ENCODE measurements at places on chromosomes 12 and 14.

DNA sequence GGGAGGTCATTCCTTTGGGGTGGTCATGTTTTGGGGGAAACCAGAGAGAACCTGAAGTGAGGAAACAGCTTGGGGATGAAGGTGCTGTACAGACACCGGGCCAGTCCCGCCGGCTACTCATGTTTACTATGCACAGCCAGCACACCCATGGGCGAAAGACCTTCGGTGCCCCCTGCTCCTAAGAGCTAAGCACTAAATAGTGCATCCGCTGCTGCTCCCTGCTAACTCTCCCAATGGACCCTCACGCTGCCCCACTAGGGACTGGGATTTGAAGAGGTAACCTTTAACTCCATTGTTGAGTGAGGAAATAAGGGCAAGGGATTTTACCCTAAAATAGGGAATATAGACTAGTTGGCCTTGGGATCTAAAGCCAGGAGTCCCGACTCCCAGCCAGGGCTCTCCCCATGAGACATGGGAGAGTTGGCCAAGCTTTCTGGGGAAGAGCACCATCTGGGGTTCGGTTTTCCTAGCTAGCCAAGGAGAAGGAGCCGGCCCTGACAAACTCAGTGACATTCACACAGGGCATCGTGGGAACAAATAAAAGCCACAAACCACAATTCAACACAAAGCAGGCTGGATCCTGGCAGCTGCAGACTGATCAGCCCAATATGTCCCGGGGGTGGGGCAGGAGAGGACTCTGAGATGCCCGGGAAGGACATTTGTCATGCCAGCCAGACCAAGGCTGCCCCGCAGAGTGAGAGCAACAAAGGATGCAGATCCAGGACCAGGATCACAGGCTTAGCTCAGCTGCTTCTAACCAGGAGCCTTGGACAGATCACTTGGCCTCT lies 91.7 kb downstream of the SINHCAF start:
- DNase-seq = no peak

- no peak for DNase-seq
Observed at GRCh38 chr12:130288691-130289090, 49.0 kb upstream of the PIWIL1 start.

- DNase-seq = no peak
Observed at GRCh38 chr14:69091695-69092094, 61.2 kb downstream of the DCAF5 start.

DNA sequence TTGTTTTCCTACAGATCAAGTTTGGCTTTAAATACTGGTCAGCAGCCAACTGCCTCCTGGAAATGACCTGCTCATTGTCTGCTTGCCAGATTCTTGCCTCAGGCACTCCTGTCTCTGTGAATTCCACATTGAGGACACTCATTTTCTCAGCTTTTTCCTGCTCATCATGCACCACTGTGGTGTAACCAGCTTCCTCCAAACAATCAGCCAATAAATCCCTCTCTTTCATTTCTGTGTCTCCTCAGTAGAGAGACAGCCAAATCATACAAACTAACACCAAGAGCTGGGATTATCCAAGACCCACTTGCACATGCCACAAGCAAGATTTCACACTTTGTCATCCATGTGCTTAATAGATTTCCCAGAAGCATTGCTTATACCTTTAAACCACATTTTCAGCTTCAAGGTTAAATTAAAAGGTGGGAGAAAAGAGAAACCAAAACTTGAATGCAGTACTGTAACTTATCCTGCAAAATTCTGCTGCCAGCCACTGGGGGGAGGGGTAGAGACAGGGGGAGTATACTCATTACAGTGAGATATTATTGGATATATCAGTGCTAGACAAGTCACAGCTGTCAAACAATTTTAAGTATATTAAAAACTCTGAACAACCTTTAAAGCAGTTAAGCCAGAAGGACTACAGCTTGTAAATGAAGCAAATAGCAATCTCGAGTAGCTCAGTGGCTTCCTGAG lies 105.0 kb downstream of the PPP2R5E start:
- peak; percentile 48 for DNase-seq

DNA sequence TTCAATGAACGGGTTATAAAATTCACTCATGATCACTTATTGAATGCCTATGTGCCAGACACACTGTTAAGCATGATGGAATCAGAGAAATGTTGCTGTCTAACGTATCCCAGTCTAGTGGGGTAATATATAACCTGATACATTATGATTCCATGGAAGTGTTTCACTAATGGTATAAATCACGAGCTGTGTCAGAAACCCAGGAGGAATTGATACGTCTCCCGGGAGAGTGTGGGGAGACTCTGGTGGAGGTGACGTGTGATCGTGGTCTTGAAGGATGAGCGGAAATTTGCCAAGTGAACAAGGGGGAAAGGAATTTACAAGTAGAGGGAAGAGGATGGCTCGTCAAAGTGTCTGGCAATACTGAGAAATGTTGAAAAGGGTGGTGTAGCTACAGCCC lies 26.5 kb downstream of the MANSC1 start:
- no peak for DNase-seq

DNA sequence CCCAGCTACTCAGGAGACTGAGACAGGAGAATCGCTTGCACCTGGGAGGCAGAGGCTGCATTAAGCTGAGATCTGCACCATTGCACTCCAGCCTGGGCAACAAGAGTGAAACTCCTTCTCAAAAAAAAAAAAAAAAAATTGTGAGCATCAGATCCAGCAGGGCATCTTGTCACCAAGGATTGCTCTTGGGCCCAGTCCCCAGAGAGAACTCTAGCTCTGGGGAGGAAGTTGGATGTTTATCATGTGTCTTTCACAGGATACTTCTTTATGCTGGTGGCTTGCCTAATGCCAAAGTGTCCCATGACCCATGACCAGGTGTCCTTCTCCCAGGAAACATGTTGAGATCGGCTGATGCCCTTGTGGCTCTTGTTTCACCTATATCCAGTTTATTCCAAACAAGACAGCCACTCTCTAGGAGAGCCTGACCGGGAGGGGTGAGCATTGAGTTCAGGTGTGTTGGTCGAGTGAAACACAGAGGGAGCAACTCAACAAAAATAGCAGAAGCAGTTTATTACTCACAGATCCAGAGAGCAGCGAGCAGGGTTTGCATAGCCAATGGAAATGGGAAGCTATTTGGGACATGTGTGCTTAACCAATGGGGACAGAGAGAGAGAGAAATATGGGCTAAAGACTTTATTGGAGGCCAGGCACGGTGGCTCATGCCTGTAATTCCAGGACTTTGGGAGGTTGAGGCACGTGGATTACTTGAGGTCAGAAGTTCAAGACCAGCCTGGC lies 6.6 kb upstream of the TCHP start:
- no peak for DNase-seq

GRCh38 chr14:35341751-35342488 lies 49.7 kb downstream of the PSMA6 start:
- DNase-seq = peak; percentile 98

GRCh38 chr14:22315336-22315735 lies 273.7 kb downstream of the DAD1 start:
- DNase-seq = no peak

DNA sequence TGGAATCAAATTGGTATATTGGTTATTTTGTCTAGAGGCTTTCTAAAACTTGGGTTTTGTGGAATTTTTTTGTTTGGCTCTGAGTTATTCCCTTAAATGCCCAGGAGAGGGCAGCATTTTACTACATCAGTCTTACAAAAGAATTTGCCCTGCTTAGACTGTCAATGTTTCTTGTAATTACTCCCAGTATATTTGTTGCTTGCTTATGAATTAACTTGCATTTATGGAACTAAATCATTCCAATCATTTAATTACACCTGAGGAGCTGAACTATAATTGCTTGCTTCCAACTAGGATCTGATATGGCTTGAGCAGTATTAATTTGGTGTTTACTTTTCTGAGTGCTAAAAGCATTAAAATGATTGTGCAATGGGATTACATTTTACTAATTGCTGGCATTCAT lies 48.7 kb downstream of the MIPOL1 start:
- DNase-seq = peak; percentile 37

GRCh38 chr12:113396828-113397496 lies 6.7 kb downstream of the SDS start:
- peak; percentile 88 for DNase-seq

- DNase-seq = no peak
Observed at GRCh38 chr14:102316338-102316742, 3.2 kb upstream of the ZNF839 start.

- no peak for DNase-seq
Observed at GRCh38 chr14:104129556-104129955, 8.8 kb upstream of the KIF26A start.

DNA sequence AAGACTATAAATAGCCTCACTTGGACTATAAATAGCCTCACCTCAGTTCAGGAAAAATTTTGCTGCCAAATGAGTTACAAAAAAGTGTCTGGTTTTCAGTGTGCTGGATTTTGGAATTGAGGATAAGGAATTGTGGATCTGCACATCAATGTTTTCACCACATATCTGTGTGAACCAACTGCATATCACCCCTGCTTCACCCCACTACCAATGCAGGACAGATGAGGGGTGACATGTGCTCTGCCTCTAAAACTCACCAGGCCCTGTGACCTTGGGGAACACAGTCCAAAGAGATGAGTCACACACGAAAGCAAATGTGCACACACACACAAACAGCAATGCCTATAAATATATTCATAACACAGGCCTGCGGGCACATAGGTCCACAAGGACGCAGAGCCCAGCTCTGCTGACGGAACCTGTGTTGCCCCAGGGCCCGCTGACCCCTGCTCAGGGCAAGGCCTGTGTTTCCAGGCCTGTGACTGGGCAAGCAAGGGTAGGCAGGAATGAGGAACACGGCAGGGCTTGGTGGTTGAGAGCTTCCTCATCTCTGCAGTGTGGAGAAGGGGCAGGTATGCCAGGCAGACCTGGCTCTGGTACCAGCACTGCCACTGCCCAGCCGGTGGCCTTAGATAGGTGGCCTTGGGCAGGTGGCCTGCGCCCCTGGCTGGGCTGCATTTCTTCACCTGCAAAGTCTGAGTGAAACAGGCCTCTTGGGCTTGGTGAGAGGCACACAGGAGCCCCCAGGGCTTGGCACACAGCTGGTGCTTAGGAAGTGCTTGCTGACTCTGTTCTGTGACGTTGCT lies 82.4 kb downstream of the ARL6IP4 start:
- DNase-seq = no peak

GRCh38 chr14:71403656-71404055 lies 496.4 kb downstream of the PCNX1 start:
- DNase-seq = no peak

GRCh38 chr12:53644133-53644532 lies 18.0 kb upstream of the ATF7 start:
- DNase-seq = no peak

- DNase-seq = no peak
Observed at GRCh38 chr14:32865827-32866376, 72.8 kb upstream of the NPAS3 start.

GRCh38 chr12:51328587-51328986 lies 4.6 kb upstream of the BIN2 start:
- DNase-seq = no peak

- no peak for DNase-seq
Observed at GRCh38 chr14:65476942-65477318, 64.4 kb downstream of the FUT8 start.

DNA sequence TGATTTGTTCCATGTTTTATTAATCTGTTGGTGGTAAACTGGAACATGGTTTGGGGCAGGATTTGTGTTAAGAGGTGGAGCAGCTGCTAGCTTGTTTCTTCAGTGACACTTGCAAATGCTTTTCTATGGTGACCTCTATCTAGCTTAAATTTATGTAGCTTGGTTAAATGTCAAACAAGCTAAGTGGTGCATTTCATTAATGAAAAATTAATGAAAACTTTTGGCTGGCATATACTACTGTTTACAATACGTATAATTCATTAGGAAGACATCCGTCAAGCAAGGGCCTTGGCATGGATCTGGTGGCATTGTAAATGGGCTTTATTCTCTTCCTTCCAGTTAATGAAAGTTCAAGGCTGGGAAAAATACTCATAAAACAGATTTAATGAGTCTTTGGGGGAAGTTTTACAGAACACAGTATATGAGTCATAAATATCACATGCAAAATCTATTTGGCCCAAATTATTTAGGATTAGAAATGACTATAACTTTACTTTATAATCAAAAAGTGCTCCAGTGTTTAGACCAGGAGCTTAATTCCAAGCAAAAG lies 807.7 kb upstream of the SEL1L start:
- no peak for DNase-seq

DNA sequence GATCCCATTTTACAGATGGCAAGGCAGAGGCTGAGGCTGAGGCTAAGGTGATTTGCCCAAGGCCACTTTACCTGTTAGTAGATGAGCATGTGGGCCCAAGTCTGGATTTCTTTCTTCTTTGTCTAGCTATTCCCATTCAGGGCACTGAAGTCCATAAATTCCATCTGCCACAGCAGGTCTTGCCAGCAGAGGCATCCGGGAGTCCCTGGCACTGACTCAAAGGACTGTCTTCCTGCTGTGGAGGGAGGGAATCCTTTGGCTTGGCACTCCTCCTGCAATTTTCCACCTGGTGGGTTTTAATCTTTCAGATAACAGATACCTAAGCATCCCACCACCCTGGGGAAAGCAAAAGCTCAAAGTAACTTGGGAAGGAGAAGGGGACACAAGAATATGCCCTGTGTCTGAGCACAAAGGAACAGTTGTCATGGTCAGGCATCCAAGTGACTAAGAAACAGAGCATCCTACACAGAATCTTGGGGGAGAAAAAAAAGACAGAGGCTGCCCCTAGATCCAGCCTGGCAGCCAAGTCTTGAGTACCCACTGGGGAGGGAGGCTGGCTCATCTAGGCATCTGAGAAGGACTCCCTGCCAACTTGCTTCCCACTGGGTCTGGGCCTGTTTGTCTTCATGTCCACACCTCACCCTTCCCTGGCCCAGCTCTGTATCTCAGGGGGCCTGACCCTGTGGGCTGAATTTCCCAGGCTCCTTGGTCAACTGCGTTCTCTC lies 35.6 kb upstream of the CMKLR1 start:
- no peak for DNase-seq

DNA sequence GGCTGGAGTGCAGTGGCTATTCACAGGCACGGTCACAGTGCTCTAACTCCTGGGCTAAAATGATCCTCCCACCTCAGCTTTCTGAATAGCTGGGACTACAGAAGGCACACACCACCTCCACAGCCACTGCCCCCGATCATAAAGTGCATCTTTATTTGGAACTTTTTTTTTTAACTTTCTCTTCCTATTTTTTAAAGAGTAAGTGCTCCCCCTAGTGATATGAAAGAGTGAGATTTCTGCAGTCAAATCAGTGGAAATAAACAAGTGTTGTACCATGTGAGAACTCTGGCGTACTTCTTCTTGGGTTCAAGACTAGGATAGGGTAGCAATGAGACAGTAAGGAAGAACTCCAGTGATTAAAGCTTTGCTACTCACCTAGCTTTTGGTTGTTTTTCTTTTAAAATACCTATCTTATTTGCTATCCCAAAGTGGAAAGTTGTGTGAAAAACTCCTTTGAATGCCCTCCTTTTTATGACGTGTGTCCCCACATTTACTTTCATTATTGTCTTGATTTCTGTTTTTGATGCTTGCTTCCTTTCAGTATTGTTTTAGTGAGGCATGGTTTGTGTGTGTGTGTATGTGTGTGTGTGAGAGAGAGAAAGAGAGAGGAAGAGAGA lies 6.6 kb downstream of the PPP4R4 start:
- peak; percentile 67 for DNase-seq

GRCh38 chr12:26473291-26473690 lies 277.9 kb downstream of the SSPN start:
- no peak for DNase-seq

- no peak for DNase-seq
Observed at GRCh38 chr12:16136219-16136988, 141.1 kb downstream of the SLC15A5 start.

GRCh38 chr14:55688566-55688965 lies 108.6 kb downstream of the KTN1 start:
- no peak for DNase-seq

Data from globus pallidus (tissue), 1 donor.